ENCODE measurements at places on chromosomes 1 and 21.

DNA sequence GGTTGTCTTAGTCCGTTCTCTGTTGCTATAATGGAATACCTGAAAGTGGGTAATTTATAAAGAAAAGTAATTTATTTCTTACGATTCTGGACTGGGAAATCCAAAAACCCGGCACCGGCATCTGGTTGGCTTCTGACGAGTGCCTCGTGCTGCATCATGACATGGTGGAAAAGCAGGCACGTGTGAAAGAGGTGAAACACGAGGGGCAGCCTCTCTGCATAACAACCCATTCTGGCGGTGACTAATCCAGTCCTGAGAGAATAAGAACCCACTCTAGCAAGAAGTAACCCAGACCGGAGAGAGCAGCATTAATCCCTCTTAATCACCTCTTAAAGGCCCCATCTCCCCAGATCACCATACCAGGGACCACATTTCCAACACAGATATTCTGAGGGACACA lies 2.7 kb upstream of the EDEM3 start:
- no peak for DNase-seq

DNA sequence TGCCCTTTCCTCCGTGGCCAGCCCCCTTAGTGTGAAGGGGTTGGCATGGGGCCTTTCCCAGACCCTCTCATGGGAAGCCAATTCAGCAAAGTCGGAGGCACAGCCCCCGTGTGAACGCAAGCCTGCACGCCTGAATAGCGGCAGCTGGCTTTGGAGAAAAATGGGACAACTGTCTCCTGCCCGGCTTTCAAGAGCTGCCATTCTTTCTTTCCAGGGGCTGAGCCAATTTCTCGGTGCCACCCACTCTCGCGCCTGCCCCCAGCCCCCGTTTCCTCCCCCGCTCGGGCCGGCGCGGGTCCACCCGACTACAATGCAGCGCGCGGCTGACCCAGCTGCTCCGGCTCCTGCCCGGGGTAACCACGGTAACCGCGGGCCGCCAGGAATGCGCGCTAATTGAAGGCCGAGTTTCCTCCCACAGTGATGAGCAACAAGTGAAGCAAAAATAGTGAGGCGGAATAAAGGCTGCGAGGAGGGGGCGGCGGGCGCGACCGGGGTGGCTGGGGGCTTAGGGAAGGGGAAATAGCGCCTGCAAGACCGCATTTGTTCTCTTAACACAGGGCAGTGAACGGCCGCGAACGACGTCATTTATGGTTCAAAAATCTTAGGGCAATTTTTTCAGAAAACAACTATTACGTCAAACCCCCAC lies 27.8 kb downstream of the ILDR2 start:
- peak; percentile 61 for DNase-seq

- no peak for DNase-seq
Measured at GRCh38 chr1:8653878-8654277, 163.6 kb downstream of the RERE start.

DNA sequence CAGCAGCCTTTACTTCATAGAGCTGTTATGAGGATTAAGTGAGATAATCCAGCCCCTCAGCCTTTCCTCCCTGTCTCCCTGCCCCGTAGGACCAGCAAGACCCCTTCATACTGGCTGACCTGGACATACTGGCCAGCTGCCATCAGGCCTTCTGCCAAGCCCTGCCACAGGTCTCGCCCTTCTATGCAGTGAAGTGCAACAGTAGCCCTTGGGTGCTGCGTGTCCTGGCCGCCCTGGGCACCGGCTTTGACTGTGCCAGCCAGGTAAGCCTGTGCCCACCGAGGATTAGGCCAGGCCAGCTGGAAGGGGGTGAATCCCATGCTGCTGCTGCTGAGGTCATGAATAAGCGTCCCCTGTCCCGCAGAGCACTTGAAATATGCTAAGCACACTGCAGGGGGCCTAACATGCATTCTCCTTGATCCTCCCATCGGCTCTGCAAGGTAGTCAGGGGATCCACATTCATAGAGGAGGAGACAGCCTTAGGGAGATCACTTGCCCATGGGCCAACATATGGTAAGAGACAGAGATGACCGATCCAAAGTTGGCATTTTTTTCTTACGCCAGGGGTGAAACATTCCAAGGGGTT lies 73.3 kb upstream of the TINAGL1 start:
- DNase-seq, result no peak

DNA sequence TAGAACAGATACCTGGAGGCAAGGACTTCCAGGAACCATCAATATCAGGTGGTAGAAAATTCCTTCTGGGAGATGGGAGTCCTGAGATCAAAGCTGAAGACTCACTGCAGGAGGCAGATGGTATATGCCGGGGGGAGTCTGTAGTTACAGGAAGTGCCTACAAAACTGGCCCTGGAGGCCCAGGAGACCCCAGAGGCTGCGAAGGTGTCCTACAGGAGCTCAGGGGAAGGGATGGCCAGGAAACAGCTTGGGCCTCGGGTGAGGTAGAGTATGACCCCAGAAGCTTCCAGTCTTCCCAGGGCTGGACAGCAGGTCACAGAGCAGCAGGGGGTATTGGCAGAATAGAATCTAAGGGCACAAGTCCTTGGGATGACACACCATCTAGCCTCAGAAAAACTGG lies 16.4 kb downstream of the IGFN1 start:
- DNase-seq, result no peak

DNA sequence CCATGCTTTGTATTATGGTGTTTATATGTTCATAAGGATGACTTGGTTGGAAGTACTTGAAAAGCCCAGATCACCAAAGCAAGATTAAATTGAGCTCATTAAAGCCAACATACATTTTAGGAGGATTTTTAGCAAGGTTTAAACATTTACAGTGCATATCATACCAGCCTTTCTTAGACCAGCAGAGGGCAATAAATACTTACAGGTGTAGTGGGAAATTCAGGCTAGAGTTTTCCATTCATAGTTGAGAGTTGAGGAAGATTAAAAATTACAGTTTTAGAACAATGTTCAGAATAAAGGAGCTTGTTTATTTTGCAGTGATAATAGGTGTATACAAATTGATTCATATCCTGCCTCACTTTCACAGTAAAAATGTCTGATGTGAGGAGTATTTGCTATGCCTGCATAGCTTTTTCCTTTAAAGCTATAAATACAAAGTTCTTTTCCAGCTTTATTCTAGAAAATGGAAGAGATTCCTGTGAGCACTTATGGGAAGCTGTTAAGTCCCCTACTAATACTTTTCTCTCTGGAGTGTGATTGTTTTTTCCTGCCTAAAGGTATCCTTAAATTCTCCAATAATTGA lies 35.3 kb downstream of the DTL start:
- DNase-seq, result no peak

GRCh38 chr1:110620686-110621085 lies 14.5 kb upstream of the KCNA2 start:
- no peak for DNase-seq

DNA sequence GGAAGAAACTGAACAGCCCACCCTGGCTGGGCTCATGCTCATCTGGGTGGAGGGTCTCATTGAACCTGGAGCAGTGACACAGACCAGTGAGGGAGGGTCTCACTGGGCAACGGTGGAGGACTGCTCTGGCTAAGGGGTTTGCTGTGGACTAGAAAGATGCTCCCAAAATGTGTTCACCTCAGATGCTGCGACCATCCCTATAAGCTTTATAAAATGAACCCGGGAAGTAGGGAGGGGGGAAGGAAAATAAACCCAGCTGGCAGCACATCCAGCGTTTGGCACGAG lies 34.5 kb upstream of the LBR start:
- no peak for DNase-seq

GRCh38 chr1:81155131-81155530 lies 645.6 kb upstream of the ADGRL2 start:
- DNase-seq, result no peak

- no peak for DNase-seq
Measured at GRCh38 chr1:67691712-67692111, 6.7 kb downstream of the GADD45A start.

DNA sequence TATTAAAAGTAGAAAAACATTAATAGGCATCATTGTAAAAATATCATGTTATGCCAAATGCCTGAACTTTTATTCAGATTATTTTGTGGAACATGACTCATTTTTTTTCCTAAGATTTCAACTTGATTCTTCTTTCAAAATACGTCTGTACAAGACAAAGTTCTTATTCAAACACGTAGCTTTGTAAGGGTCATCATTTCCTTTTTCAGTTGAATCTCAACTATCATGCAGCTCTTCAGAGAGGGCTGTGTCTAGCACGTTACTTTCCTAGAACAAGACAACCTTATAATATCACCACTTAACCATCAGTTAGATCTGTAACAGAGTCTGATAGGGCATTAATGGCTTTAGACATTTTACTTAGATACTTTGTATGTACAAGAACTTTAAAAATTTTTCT lies 608.9 kb downstream of the AMY1C start:
- DNase-seq, result no peak

- no peak for DNase-seq
Measured at GRCh38 chr1:225360119-225360518, 67.7 kb downstream of the LBR start.

All from NCI-H1417 treated with DMSO at 0.1 percent for 48 hours (cell line).